Suppressor macrophage treated with lipopolysaccharide for 4 hours (primary cell): ENCODE measurements at places on chromosomes 7 and 10.

DNA sequence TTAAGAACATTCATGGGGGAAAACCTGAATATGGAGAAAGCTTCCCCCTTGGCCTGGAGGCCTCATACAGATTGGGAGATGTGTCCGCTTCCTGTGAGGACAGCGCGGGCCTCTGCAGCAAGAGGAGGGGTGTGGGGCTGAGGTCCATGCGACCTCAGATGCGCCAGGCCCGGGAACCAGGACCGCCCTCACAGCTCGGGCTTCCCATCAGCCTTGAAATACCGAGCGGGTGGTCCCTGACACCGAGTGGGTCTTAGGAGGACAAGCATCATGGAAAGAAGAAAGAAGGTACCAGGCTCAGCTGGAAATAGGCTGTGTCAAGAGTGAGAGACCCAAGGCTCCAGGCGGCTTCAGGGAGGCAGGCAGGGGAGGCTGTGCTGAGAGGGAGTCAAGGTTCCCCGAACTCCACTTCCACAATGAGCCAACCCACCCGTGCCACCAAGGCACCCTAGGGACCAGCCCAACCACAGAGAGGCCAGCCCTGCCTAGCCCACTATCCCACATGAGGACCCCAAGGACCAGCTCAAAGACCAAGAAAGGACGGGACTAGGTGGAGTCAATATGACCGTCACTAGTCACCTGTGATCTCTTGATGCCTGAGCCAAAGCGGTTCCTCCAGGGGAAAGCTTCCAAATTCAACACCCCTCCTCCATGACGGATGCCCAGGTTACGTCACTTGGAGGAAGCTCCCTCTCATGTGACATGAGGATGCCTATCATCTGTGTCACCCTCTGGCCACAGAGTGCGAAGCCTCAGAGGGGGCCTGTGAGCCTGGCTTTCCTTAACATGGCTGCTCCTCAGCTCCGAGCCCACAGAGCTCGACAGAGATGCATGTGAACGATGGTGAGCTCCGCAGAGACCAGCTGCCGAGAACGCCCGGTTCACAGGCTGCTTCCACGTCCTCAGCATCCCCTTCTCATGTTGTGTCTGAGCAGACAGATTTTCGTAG, 103.7 kb downstream of the TCERG1L start:
- no peak for DNase-seq

GRCh38 chr10:20677340-20677739, 219.8 kb downstream of the NEBL start:
- no peak for DNase-seq

DNA sequence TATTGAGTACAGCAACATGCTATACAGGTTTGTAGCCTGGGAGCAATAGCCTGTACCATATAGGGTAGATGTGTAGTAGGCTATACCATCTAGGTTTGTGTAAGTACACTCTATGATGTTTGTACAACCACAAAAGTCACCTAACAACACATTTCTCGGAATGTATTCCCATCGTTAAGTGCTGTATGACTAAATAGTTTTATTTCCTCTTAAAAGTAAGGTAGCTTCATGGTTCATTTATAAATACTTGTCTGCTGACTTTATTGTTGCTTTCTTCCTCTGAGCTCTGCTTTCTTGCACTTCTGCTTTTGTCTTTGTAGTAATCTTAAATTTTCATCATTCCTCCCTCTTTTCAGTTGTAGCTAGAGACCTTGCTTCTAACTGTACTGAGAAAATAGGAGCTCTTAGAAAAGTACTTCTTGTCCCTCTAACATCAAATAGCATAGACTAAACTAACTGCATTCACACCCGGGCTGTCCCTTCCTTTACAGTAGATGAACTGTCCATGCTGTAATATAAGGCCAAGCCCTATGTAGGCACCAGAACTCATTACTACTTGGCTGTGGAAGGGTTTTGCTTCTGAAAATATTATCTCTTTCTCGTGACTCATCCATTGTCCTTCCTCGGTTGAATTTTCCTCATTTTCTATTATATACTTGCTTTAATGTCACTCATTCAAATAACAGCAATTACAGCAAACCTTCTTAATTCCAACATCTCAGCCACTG, 55.4 kb upstream of the FAM3C start:
- DNase-seq, result no peak

- DNase-seq, result no peak
These were observed 304.1 kb downstream of the AGMO start for GRCh38 chr7:15257689-15258088.

DNA sequence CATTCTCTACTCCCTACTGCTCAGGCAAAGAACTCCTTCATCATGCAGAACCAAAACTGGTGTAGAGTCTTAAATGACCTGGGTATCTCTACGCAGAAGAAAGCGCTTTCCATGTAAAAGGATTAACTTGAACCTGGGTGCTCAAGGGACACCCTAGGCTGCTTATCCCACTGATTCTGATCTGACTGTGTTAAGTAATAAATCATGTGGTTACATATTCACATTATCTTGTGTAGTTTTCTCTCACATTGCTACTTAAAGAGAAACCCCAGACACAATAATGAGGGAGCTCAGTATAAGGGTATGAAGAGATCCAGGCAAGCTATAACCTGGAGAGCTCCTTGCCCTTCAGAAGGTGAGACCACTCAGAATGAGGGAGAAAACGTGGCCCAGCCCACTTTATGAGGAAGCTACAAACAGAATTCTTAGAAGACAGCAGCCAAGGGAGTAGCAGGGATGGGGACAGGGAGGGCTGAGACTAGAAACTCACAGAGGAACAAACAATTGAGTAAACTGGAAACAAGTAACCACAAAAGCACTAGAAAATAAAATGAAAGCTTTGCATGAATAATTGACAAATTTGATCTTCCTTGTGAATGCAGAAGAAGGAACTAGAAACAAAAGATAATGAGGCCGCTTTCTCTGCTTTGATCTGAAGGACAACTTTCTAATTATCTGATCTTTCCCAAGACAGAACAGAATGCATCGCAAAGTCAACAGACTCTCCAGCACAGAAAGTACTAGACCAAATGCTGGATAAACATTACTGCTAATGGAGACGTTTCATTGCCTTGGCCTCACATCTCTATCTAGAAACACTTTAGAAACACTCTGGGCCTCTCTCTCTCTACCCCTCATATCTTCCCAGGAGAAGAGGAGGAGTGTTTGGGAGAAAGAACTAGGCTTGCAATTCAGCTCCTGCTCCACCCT, 76.1 kb downstream of the LRRC17 start:
- DNase-seq, result peak; percentile 52

DNA sequence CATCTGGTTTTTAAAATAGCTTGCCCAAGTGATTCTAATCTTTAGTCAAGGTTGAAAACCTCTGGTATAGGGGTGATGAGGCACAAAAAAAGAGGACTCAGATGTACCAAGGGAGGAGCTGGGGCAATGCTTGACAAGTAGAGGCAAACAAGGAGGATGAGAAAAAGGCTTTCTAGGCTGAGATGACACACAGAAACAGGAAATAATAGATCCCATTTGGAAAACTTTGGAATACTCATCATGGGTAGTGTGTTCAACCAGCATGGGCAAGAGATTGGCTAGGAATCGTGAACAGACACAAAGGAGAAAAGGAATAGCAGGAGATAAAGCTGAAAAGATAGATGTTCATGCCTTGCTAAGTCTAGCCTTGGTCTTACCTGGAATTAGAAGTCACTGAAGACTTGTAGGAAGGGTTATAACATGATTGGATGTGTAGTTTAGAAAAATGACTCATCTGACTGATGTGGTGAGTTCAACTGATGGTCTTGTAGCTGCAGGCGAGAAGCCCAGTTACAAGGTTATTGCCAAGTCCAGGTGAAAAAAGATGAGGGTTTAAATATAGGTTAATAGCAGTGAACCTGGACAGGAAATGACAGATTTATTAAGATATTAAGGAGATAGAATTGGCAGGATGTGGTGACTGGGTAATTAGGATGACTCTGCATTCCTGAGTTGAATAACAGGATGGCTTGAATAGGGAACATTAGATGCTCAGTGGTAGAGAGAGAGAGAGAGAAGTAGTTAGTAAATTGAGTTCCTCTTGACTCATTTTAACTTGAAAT, 214.0 kb upstream of the LRGUK start:
- DNase-seq, result no peak

DNA sequence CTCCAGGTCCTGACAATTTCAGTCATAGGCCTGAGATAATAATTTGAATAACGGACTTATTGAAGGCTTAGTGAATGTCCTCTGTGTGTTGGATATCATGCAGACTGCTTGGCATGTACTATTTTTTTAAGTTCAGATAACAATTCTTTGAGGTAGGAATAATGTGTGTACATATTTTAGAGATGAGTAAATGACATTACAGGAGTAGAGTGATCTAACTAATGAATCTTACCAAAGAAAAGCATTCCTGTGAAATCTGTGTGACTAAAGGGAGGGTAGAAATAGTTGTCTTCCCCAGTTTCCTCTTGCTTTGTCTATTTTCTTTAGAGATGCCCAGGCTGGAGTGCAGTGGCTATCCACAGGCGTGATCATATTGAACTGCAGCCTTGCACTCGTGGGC, 391.8 kb upstream of the ETV1 start:
- DNase-seq, result no peak

DNA sequence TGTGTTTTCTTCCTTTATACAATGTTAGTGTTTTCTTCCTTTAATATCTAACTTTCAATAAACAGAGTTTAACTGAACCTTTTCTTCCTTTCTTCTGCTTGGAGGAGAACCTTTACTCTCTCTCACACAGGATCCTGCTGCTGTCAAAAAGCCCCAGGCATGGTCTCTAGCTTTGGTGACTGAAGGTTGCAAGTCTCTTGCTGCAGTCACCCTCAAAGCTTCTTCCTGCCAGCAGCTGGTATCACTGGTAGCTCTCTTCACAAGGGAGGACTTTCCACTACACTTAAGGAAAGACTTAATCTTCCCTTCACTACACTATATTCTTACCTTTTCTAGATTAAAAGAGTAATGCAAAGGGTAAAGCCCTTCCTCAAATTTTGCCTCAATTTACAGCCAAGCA, 153.4 kb downstream of the SGMS1 start:
- no peak for DNase-seq

DNA sequence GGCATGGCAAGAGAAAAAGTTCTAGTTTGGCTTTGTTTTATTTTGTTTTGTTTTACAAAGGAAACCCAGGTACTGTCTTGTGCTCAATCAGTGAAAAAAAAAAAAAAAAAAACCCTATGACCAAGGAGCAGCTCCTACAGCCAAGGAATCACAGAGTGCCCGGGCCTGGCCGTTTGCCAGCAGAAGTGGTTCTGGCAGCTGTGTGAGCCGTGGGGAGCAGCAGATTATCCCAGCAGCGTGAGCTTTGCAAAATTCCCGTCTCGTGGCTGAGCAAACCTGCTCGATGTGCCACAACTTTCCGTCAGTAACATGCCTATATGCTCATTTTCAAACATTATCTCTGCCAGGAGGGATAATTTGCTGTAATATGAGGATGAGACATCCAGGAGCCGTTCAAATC, 293.7 kb downstream of the POU6F2 start:
- no peak for DNase-seq

DNA sequence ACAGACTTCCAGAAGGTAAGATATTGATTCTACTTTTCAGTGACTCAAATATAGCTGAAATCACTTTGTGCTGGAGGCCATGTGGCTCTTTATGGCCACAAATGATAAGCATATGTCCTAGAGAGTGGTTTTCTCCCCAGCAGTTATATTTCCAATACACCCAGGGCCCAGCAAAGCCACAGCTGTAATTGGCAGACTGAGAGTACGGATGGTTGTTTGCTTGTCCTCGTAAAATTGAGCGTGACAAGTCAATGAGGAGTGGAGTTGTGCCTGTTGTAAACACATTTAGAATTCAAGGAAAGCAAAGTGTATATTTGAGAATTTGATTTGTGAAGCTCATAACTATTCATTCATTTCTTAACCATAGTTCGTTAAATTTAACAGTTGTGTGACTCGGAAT, 201.8 kb downstream of the LHFPL3 start:
- DNase-seq, result no peak

DNA sequence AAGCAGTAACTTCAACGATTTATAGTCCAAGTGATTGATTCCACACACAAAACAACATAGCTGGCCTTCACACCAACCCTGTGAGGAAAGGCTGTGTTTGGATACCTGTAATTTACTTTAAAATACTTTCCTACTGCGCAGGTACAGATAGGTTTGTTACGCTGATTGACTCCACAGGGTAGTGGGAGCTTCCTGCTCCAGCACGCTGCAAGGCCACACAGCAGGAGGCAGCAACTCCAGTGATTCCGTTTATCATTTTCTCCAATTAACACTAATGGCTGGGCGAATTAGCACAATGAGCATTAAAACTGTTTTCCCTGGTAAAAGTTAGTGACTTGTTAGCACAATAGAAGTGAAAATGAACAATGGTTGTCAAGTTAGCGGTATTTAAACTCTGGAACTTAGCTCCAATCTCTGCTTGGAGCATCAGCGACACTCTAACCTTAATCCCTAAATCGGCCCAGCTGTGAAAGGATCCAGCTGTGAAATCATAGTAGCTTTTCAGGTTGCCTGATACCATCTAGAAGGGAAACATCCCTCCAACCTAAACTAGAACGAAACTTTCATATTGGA, 959 bp downstream of the DCLRE1C start:
- DNase-seq, result no peak

DNA sequence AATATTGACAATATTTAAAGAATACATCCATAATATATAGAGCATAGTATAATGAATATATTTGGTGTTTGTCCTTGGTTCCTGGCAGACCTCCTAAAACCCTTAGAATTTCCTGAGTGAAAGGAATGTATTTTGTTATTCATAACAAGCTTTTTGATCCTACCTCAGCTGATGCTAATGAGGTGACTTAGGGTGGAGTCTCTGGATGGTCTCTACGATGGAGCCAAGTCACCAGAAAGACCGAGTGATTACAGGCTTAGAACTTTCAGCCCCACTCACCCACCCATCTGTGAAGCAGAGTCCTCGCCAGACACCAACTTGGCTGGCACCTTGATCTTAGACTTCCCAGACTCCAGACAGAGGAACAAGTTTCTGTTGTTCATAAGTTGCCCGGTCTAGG, 35.9 kb downstream of the UPF2 start:
- DNase-seq, result no peak

- DNase-seq, result no peak
These were observed 3.9 kb upstream of the SPAG6 start for GRCh38 chr10:22341190-22341925.

- DNase-seq, result no peak
These were observed 8.2 kb downstream of the EGFR start for GRCh38 chr7:55026867-55027490.

GRCh38 chr7:54111814-54112511, 430.2 kb upstream of the VSTM2A start:
- no peak for DNase-seq

- peak; percentile 67 for DNase-seq
These were observed 84.2 kb upstream of the IKZF1 start for GRCh38 chr7:50220273-50220672.

- DNase-seq, result no peak
These were observed 739.7 kb downstream of the PARD3 start for GRCh38 chr10:34075254-34075926.

DNA sequence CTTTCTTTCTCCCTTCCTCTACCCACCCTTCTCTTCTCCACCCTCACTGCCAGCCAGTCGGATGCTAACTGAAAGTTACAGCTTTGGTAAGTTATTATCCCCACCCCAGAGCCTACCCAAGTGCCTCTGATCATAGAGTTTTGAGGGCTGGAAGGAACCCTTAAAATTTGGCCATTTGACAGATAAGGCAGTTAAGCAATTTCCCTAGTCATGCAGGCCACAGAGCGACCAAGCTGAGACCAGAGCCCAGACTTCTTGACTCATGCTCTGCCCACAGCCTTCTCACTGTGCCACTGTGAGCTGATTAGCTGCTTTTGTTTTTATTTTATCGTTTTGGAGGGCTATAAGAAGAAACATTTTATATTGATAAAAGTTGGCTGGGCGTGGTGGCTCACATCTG, 17.2 kb downstream of the SAP25 start:
- DNase-seq, result peak; percentile 65

- DNase-seq, result no peak
These were observed 986.7 kb upstream of the LRRN3 start for GRCh38 chr7:110104243-110104642.
